ENCODE measurements at places on chromosomes 1 and 21.

- peak; percentile 6 for DNase-seq
Measured at GRCh38 chr21:28884481-28884880, 108.2 kb downstream of the LTN1 start.

- DNase-seq: no peak
Measured at GRCh38 chr1:244861683-244862082, 2.7 kb downstream of the HNRNPU start.

GRCh38 chr1:245528258-245528635, 373.5 kb downstream of the KIF26B start:
- no peak for DNase-seq

DNA sequence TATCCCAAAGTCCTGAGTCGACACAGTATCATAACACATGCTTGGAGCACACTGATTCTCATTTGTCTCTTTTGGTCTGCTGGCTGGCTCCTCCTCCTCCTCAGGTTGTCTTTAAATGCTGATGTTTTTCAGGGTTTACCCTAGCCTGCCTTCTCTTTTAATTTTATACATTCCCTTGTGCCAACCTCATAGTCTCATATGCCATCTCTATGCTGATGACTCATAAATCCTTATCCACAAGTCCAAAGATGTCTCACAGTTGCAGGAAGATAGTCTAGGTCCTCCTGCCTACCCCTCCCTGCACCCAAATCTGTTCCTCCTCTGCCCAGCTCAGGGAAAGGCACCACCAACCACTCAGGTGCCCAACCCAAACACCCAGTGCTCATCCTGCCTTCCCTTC, 108.3 kb downstream of the SIPA1L2 start:
- no peak for DNase-seq

DNA sequence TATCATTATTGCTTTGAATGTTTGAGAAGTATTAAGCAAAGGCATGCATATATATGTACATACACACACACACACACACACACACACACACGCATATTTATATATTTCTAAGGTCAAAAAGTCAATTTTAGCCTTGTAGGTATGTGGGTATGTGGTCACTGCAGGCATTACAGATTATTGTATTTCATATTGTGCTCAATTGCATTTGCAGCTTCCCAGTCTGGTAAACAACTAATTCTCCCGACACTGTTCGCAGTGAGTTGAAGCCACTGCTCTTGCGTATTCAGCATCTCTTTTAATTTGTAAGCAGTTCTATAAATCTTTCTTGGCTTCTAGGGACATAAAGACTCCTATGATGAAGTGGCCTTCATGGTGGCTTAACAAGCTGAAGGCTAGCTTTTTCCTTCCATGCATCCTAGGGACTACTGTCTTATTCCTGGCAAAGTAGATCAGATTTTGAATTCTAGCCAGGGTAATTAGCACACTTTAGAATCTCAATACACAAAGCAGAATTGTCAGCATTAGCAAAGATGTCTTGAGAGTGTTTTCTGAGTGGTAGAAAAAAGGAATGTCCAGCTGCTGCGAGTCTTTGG, 368.6 kb upstream of the NEGR1 start:
- no peak for DNase-seq

DNA sequence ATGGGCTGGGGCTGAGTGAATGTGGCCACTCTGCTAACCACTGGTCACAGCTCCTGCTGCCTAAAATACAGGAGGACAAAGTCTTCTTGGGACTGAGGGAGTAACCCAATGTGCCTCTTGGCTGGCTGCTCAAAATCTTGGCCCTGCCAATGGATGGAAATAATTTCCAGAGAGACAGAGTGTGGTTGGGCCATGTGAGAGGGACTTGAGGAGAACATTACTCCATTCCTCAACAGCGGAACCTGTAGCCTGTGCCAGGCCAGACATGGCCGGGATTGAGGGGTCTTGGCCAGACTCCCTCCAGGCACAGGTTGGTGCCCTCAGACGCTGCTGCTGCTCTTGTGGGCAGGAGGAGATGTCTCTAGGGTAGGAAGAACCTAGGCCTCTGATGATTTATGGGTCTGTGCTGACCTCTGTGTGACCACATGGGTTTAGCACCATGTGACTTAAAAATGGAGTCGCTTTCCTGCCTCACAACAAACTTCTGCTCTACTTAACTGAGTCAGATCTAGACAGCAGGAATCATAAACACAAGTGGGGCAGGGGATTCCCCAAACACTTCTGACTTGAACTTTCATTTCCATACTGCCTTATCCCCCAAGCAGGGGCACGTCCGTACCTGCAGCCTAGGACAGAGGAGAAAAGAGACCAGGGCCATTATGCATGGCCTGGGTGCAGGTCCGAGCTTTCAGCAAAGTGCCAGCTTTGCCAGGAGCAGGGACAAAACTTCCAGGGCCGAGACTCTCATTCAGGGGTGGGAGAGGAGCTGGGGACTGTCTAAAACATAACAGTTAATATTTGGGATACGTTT, 79.2 kb downstream of the CD34 start:
- DNase-seq: peak; percentile 51

- DNase-seq: no peak
Measured at GRCh38 chr1:179575497-179576314, at the start of gene NPHS2. NPHS2 (minus strand) TSS chr1:179575948; CDS start chr1:179575864, 84 bp downstream.

- no peak for DNase-seq
Measured at GRCh38 chr1:241775021-241775420, 73.0 kb upstream of the EXO1 start.

DNA sequence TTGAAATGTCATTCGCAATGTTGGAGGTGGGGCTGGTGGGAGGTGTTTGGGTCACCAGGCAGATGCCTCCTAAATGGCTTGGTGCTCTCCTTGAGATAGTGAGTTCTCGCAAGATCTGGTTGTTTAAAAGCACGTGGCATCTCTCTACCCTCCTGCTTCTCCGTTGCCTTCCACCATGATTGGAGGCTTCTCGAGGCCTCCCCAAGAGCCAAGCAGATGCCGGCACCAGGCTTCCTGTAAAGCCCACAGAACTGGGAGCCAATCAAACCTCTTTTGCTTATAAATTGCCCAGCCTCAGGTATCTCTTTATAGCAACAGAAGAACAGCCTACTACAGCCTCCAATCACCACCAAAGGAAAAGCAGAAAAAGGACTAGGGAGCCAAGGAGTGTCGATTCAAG, 80.5 kb downstream of the PDE9A start:
- DNase-seq: no peak

- DNase-seq: no peak
Measured at GRCh38 chr1:164867590-164867989, 308.6 kb downstream of the PBX1 start.

- no peak for DNase-seq
Measured at GRCh38 chr1:94592571-94592920, 51.0 kb upstream of the F3 start.

Measured in CD4-positive, alpha-beta T cell treated with Interleukin-15 for 4 hours (primary cell).